ENCODE measurements at places on chromosomes 4 and X.

DNA sequence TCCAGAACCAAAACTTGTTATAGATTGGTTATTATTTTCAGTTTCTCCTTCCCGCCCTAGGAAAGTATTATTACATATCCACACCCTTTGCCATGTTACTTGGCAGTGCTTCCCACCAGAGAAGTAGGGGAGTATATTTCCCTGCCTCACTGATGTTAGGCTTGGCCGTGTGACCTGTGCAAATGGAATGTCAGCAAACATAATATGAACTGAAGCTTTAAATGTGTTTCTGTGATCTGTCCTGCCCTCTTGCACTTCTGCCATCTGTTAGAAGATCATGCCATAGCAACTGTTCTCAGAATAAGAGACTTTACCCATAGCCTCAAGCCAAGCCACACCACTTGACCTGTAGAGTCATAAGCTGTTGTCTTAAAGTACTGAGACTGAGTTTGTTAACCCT is 36.7 kb upstream of the NEUROG2 start:
- DNase-seq: no peak

DNA sequence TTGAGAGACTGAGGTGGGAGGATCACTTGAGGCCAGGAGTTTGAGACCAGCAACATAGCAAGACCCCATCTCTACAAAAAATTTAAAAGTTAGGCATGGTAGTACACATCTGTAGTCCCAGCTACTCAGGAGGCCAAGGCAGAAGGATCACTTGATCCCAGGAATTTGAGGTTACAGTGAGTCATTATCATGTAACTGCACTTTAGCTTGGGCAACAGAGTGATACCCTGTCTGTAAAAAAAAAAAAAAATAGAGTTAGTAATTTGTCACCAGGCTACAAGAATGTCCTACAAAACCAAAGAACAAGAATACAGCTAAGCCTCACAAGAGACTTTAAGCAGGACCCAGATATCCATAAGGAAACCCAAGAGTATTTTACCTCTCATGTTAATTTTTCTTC is 27.0 kb upstream of the RAB28 start:
- DNase-seq: no peak

DNA sequence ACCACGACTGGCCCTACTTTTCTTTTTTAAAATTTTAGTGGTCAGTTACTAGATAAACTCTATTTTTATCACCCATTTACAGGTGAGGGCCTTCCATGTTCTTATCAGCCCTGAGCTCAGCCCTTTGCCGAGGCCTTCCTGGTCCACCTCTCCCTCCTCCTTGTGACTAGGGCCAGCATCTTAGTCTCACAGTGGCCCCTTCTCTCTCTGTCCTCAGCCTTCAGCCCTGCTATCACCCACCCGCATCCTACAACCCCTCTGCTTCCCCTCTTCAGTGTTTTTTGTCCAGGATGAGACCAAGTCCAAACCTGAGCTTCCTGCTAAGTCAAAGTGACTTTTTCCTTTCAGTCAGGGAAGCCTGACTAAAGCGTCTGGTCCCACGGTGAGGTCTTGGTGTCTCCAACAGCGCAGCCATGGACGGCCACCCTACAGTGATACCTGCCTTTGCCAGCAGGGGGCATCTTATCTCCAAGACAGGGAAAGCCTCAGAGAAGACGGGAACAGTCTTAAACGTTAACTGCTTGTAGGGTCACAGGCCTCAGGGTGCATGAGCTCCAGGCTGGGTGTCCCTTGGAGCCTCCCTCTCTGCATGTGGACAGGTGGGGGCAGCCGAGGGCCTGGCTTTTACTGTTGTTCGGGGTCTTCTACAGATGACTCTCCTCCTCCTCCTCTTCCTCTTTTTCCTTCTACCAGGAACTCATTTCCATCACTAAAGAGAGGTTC is 11.7 kb upstream of the GAGE10 start:
- DNase-seq: peak; percentile 49

- no peak for DNase-seq
These were observed 55.3 kb downstream of the TECRL start for GRCh38 chr4:64353904-64354303.

DNA sequence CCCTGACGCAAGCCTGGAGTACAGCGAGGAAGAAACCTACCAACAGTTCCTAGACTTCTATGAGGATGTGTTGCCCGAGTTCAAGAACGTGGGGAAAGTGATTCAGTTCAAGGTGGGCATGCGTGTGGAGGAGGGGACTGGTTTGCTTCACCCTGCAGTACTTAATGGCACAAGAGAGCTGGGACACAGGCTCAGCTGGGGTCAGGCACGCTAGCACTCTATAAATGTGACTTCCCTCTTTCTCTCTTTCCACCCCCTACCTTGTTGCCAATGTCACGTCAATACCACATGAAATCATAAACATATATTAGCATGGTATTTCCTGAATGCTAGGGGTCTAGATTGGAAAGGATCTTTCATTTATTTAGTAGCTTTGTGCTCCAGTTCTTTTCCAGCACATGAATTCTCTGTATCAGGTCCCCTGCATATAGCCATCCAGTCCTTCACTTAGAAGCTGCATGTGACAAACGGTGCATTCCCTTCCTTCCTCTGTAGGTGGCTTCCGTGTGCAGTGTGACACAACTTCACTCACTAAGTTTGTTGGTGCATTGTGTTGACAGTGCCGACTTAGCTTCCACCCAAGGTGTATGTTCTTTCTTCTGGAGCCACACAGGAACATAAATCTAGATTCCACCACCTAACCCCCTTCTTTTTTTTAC is 25.6 kb downstream of the ZRSR2 start:
- DNase-seq: no peak

DNA sequence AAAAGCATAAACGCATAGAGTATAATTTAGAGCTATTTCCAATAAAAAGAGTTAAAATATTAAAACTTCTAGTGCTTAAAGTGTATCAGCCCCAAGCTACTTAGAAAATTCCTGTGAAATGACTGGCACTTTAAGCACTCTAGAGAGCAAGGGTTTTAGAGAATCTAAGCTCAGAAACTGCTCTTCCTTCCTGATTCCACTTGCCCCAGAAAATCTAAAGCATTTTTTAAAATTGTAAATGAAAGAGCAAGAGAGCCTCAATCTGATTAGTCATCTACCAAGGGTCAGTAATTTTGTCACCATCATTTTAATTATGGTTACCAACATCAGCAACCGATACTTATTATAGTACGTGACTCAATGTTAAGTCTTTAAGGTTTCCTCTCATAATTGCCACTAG is 25.0 kb downstream of the CTPS2 start:
- no peak for DNase-seq

DNA sequence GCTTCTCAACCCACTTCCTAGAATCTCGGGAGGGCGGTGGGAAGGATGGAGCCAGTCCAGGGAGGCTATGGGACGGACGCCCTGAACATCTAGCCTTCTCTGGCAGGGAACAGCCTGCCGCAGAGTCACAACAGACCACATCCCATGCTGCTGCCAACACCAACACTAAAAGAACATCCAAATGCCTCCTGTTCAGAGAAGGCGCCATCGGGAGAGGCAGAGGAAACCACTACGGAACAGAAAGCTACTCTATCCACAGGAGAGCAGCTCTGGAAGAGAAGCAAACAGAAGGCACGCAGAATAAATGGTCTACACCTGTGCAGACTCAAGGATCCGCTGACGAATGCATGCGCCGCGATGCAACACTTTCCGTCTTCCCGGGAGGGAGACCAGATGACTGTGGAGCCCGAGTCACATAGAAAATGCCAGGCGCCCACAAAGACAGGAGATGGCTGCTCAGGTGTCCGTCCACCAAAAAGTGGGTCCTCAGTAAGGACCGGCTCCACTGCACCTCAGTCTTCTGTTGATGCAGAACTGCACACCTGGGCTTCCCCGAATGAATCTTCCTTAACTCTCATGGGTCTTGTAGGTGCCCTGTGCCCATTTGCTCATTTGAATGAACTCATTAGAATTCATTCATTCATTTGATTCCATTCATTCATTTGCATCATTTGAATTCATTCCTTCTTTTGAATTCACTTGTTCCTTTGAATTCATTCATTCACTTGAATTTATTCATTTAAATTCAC is 217.5 kb downstream of the DHRSX start:
- no peak for DNase-seq

DNA sequence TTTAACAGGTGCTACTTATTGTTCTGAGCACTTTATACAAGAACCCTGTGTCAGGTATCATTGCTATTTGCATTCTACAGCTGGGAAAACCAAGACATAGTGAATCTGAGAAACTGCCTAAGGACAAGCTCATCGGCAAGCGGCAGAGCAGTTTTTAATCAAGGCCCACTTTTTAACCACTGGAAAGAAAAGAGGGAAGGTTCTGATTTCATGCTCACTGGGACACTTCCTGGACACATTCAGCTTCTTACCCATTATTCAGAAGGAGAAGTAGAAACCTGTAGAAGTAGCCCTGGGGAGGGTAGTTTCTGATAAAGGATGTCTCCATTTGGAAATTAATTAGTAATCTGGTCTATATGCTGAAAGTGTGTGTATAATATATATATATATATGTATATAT is 2.5 kb upstream of the LNX1 start:
- no peak for DNase-seq

DNA sequence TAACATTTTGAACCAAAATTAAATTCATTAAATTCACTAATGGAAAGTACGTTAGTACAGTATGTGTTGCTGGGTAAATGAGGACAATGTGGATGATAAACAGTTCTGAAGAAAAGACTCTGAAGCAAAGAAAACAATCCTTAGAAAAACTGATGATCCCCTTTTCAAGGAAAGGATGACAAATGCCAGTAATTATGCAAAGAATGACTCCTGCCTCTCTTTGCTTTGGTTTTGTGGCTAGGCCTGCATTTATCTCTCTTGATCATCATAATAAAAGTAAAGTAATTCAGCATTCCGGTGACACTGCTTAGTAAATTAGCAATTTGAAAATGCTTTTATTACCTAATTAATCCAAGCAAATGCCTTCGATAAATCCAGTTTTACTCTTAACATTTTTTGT is 652.2 kb upstream of the DIPK2B start:
- no peak for DNase-seq

DNA sequence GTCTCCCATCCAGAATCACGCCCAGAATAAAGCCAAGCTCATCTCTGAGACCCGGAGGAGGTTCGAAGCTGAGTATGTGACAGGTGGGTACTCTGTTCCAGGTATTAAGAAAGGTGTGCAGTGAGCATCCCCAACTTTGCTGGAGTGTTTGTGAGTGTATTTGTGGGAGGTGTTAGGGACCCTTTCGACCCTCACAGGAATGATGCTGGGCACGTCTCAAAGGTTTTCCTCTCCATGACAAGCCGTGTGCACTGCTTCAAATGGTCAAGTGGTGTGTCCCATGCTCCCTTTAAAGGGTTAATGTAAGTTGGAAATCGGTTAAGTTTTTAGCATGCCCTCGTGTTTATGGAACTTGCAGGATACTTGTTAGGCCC is 442 bp downstream of the MOSPD2 start:
- DNase-seq: no peak

DNA sequence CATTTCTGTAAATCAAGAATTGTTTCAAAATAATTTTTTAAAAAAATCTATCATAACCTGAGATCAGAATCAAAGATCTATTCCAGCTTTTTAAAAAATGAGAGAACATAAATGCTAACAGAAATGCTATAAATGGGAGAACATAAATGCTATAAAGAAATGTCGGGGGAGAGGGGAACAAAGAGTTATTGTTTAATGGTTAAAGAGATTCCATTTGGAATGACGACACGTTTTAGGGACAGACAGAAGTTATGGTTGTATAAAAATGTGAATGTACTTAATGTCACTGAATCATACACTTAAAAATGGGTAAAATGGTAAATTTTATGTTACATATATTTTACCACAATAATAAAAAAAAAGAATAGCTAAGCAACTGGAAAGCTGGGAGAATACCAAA is 127.1 kb downstream of the ATRX start:
- DNase-seq: no peak

DNA sequence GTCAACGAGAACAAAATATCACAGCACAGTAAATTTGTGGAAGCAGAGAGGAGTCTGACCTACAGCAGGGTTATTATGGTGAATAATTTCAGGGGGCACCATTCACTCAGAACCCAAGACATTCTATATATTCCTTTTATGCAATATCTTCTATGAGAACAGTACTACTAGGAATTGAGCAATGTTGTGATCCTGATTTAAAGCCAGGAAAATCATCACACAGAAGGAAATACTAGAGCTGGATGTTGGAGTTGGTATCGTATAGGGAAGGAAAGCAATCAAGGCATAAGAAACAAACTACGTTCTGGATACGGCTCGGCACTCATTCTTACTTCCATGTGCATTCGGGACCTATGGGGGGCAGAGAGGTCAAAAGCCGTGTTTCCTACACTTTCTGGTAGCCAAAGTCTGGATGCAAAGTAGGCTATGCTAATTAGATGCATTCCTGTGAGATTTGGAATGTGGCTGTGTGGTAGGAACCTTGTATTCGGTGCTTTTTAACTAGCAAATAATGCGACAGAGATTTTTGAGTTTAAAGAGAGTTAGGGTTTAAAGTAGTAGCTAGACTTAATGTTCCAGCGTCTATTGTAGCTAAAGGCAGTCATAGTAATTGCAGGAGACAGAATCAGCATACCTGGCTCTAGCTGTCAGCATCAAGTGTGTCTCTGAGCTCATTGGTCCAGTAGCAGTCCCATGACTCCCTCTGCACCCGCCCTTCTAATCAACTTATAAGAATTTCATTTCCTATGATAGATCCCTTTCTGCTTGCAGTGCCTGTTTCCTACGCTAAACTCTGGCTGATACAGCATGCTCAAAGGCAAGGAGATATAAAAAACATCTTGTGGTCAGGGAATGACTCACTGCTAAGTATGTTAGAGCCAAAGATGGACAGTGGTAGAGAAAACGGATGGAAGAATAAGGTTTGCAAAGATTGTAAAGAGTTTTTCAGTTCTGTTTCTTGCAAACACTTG is 43.3 kb upstream of the PDGFC start:
- DNase-seq: no peak

DNA sequence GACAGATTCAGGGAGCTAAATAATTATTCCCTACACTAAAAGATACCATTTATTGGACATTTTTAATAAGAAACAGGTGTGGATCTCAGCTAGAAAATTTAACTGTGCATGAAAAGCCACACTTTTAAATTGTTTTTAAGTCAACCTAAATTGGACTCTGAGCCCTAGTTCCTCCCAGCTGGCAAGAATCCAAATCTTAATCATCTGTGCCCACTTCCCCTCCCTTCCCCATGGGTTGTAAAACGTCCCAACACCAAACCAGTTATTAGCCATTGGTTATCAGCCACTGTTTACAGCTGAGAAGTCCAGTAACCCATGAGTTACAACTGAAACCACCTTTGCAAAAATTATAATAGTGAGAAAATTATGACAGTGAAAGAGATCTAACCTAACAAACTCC is 125.6 kb upstream of the S100G start:
- DNase-seq: no peak

GRCh38 chr4:168570466-168570865 is 73.6 kb downstream of the PALLD start:
- DNase-seq: no peak

DNA sequence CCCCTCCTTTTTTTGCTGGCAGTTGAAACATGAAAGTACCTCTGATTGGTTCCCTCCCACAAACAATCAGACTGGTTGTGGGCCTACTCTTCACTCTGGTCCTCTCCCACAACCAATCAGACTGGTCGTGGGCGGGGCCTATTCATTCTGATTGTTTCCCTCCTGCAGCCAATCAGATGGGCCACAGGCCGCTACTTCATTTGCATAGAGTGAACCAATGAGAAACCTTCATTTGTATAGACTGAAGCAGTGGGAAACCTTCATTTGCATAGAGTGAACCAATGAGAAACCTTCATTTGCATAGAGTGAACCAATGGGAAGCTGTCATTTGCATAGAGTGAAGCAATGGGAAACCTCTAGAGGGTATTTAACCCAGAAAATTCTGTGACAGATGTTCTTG is 55.2 kb downstream of the TRMT44 start:
- no peak for DNase-seq

All from stimulated activated CD8-positive, alpha-beta memory T cell treated with anti-CD3 and anti-CD28 coated beads, Interleukin-7, amount 100 ng/mL, for 1 hour (primary cell).